ENCODE measurements at places on chromosomes 12 and 14.

DNA sequence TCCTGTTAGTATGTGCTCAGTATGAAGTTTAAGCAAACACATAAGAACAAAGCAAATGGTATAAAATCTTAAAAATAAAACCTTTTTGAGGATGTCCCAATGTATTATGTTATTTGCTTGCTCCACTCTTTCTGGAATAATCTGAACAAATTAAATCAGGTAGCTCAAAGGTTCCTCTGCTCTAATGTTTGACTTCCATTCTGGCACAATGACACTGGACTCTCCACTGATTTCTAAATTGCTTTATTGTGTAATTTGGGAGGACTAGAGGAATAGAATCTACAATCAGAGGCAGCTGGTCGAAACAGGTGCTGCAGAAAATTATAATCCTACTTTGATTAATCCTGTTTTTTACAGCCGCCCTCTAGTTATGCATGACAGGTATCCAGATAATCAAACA, 523.7 kb upstream of the FOXG1 start:
- DNase-seq = no peak

GRCh38 chr14:67436006-67436866, 24.3 kb upstream of the PLEK2 start:
- no peak for DNase-seq

DNA sequence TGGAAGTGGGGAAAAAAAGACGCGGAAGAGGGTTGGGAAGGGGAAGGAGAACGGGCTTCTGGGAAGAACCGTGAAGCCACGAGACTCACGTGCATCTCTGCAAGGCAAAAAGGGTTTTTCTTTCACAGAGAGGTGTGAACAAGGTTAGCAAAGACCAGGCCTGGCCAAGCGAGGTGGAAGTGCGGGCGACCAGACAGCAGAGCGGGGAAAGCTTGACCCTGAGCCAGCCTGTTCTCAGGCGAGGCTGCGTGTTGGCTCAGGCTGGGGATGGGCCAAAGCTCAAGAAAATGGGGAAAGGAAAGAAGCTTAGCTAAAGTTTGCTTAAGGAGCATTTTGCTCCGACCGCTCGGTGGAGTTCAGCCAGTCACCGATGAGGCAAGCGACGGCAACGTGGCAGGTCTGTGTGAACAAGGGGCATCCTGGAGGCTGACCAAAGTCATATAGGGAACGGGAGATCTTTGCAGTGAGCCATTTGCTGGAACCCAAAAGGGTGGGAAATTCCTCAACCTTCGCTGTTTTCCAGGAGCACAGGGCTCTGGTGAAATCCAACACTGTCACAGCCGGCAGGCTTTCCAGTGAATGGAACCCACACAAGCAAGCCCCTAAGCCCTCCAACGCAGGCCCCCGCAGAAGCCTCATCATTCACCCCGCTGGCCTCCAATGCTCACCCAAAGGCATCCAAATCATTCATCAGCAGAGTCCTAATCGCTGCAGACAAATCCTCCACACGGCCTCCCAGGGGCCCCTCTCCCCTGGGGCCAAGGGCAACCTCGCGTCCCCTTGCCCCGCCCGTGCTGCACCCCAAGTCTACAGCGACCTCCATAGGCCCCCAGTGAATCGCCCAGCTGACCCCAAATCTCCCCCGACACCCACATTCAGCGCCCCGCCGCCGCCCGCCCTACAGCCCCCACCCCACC, 754 bp downstream of the ZNF605 start:
- DNase-seq = peak; percentile 23

GRCh38 chr12:128970110-128970509, 116.8 kb downstream of the GLT1D1 start:
- DNase-seq = no peak

- DNase-seq = no peak
These were observed 25.9 kb upstream of the MAPKAPK5 start for GRCh38 chr12:111816065-111816615.

DNA sequence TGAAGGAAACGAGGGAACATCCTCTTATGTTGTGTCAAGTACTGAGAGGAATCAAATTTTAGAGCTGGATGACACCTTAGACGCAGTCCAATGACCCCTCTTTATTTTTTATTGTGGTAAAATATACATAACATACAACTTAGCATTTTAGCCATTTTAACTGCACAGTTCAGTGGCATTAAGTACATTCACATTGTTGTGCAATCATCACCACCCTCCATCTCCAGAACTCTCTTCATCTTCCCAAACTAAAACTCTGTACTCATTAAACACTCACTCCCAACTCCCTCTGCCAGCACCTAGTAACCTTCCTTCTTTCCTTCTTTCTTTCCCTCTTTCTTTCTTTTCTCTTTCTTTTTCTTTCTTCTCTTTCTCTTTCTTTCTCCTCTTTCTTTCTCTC, 97.2 kb upstream of the SLC24A4 start:
- no peak for DNase-seq

DNA sequence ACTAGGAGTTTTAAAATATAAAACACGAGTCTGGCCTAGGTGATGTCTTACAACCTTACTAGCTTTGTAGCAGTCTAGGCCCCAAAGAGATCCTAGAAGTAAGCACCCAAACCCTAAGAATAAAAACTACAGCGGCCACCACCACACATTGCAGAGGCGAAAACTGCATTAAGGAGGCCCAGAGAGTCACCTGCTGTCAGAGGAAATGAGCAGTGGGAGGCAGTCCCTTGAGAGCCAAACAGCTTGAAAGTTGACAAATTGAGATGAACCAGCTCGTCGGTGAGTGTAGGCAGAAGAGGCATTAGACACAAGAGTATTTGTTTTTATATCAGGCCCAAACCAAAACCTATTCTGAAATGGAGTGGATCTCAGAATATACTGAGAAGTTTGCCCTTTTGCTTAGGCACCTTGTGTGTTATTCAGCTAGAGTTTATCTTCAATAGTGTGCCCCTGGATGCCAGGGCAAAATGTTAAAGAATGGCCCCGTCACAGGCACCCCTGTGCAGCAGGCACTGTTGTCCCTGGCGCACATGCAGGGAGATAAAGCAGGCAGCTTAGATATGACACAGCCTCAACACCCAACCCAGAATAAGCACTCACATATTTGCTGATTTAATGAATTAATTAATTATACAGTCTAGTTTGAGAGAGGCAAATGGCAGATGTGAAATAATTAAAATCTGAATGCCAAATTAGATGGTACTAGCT, 56.7 kb downstream of the TTC7B start:
- no peak for DNase-seq

DNA sequence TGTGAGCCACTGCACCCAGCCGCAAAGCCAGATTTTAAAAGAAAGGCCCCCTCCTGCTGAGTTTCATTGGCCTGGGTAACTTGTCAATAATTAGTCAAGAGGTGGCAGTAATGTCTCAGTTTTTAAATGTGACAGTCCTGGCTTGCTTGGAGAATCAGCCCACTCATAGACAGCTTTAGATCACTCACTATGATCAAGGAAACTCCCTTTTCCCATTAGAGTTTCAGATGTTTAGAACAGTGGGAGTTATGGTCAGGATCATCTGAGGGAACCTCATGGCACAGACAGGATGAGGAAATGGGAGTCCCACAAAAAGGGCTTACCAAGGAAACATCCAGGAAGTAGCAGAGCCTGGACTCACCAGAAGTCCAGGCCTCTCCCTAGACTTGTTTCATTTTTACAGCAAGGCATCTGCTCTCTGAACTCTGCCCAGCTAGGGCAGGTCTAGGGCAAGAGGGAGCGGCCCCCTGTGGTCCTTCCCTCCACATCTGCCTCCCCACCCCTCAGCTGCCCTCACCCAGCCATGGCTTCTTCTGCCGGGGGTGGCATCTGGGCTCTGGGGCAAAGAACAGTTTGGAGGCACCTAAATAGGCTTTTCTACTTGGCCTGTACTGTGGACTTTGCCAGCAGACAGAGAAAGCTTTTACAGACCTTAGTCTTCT, 11.2 kb downstream of the BCL2L14 start:
- no peak for DNase-seq

GRCh38 chr12:85923767-85924331, 49.8 kb downstream of the NTS start:
- peak; percentile 6 for DNase-seq

GRCh38 chr14:81993432-81993831, 459.8 kb upstream of the SEL1L start:
- DNase-seq = no peak
